A549 treated with RU486 at 1 μM for 4 hours (cell line): ENCODE measurements at places on chromosomes 16 and 17. TPM values are rescaled to one million over a fixed set of nuclear protein-coding genes. Genes with fewer than 3 reads are reported as not detected.

Gene NXPH3
- 0.15 to 0.37 TPM (median 0.19 TPM) in 5 replicates for total RNA-seq

Gene ZNF652
- 7.1 to 10.1 TPM (median 8.1 TPM) in 5 replicates for total RNA-seq

Gene CD300E
- total RNA-seq, result not detected in 5 replicates

Gene SOCS1
- total RNA-seq, result 0.70 to 2.3 TPM (median 1.7 TPM) in 5 replicates

Gene ARHGAP27
- total RNA-seq, result 11.7 to 16.3 TPM (median 15.3 TPM) in 5 replicates

Gene OTOP2
- total RNA-seq, result 0.07 to 0.11 TPM in 2 of 5 replicates, not detected in the others
